ENCODE measurements at places on chromosomes 3 and 15.
A peak's percentile ranks its signal among the peaks of the same experiment; 100 is the strongest.

GRCh38 chr15:29534378-29534777 is 264.8 kb upstream of the NSMCE3 start:
- DNase-seq = no peak

GRCh38 chr3:42656680-42657610 is 3.4 kb downstream of the ZBTB47 start:
- DNase-seq = peak; percentile 10

DNA sequence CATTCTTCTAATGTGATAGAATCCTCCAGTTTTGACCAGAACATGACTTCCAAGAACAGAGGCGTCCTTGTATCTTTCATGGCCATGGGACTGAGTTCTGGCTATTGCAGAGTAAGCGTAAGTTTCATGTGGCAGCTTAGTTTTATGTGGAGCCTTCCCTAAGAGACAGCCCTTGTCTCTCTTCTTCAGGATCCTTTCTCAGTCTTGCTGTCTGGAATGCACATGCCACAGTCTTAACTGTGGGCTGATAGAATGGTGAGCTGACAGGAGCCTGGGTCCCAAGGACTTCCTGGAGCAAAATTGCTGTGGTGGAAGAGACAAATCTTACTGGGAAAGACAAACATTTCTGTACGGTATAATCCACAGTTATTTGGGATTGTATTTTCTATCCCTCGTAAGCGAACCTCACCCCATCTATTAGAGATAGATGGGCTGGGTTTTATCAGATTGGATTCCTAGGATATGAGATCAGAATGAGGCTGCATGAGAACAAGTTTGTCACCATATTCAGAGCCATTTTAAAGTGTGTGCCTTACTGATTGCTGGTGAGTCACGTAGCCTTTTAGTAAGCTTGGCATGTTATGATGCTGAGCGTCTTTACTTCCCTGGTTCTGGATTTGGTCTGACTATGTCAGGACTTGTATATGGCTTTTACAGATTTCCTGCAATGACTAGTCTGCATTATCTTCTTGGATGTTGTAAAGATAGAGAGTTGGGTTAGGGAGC is 32.8 kb downstream of the CDIN1 start:
- no peak for DNase-seq

DNA sequence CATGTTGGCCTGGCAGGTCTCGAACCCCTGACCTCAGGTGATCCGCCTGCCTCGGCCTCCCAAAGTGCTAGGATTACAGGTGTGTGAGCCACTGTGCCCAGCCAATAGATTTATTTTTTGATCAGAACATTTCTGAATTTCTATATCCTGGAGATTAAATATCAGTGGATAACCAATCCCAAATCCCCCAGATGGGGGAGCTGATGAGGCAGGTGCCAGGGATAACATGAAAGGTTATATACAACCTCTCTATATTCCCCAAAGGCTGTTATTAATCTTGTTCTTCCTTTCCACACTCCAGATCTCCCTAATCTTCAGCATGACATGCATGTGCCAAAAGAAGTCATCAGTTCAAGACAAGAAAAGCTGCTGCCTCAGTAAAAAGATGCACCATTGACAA is 112.3 kb downstream of the WDR76 start:
- no peak for DNase-seq

- no peak for DNase-seq
Observed at GRCh38 chr3:175381685-175382084, 522.6 kb downstream of the NAALADL2 start.

GRCh38 chr15:60656481-60656880 is 177.5 kb upstream of the ICE2 start:
- DNase-seq = no peak

- DNase-seq = no peak
Observed at GRCh38 chr3:7657214-7658112, 796.5 kb downstream of the GRM7 start.

- DNase-seq = no peak
Observed at GRCh38 chr3:176714034-176714433, 483.2 kb downstream of the TBL1XR1 start.

DNA sequence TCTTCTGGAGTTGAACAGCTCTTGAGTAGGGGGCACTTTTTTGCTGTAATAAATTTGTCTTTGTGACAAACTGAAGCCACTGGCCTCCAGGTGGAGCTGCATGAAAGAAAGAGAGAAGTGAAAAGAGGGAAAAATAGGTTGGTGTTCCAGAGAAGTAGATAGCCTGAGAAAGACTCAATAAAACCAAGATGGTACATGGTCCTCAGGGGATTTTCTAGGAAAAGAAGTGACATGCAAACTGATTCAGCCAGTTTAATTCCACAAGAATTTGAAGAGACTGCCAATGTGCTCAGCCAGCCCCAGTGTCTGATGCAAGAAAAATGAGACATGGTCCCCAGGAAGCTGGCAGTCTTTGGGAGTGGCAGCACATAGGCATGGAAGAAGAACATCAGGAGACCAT is 152.7 kb downstream of the CD47 start:
- no peak for DNase-seq

DNA sequence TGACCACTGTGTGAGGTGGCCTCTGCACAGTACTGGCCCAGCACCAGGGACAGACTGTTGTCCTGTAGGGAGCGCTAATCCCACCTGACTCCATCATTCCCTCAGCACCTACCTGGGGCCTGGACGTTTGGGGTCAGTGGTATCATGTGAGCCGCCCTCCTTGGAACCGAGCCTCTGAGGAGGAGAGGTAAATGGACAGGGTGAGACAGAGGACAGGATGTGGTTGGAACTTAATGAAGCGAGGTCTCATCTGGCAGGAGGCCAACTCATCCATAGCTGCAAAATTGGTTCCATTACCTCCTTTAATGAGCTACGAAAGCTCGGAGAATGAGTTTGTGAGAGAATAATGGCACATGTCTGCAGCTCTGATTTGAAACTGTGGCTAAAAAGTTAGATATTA is 13.9 kb downstream of the MAPKAPK3 start:
- no peak for DNase-seq

- no peak for DNase-seq
Observed at GRCh38 chr3:33855884-33856546, 57.6 kb downstream of the PDCD6IP start.

- DNase-seq = no peak
Observed at GRCh38 chr15:67992834-67993233, 61.3 kb upstream of the PIAS1 start.

DNA sequence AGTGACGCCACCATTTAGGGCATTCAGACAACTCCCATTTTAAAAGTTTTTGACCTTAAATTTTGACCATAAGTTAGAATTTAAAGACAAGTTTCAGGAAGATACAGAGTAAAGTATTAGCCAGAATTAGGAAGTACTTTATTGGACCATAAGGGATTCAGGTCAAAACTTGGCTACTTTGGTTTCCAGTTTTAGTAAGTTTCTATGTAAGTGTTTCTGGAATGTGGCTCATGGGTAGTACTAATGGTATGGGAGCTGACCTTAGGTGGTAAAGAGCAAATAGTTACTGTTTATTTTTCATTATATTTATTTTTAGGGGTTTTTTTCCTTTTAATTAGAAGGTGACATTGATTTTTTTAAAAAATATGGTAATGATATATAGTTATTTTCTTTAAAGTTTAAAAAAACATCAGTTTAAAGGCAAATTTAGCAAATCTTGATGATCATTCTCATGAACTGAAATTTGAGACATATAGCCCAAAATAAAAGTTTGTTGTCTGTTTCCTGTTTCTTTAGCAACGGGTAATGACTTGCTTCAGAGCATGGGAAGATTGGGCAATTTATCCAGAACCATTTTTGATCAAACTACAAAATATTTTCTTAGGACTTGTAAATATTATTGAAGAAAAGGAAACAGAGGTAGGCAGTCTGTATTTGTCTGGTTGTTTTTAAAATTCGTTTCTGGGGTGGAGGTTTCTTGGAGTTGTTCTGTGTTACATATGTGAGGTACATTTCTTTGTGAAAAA is 34.3 kb downstream of the U2SURP start:
- DNase-seq = no peak

- no peak for DNase-seq
Observed at GRCh38 chr3:174775603-174776002, 83.5 kb upstream of the NAALADL2 start.

DNA sequence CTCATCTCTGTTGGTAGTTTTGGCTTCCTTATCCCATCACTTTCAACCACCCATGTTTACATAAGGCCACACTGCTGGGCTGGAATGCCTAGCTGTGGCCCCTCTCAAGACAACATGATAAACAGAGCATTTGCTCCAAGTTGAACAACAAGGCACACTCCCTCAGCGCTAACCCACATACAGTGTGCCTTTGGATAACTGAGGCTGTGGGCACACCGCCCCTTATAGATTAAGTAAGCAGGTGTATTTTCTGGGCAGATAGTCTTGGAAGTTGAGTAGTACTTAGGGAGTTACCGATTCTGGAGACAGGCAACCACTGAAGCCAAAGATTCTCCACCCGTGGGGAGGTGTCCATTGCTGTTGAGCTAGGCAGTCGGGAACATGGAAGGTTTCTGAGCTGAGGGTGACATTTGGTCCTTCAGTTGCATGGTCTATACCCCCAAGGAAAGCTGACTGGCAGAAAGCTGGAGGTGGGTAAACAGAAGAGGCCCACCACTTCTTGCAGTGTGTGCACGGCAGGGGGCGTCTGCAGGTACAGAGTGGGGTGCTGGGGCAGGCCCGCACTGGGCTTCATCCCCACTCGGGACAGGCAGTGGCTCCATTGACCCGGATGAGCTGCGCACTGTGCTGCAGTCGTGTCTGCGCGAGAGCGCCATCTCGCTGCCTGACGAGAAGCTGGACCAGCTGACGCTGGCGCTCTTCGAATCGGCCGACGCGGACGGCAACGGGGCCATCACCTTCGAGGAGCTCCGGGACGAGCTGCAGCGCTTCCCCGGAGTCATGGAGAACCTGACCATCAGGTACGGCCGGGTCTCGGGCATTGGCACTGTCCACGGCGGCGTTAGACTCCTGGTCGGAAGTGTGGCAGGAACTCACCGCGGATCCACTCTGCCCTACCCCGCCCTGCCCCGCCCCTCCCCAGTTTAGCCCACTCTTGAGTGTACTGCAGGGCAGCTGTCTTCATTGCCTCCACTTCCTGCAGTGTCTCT is 16.8 kb downstream of the NOX5 start:
- DNase-seq = no peak

DNA sequence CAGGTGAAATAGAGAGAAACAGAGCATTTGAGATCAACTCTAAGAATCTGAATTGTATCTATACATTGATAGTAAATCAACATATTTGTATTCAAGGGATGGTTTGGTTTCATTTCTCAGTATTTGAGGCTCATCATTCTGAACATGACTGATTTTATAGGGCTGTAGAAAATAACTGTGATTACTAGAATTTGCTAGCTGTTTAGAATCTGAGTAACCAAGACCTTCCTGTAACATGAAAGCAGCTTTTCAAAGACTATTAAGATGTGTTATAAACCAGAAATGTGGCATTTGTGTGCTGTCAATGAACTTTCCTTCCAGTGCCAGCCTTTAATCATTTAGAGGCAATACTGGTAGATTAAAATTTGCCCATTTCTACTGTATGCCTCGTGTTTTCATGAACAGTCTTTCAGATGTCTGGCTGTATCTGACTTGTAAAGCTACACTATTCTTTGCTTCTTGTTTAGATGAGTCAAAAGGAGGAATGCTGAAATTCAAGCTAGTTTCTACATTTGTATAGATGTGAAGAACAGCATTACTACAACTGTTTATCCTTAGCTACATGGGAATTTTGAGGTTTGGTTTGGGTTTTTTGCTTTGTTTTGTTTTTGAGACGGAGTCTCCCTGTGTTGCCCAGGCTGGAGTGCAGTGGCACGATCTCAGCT is 137.3 kb upstream of the BHLHE40 start:
- DNase-seq = no peak

DNA sequence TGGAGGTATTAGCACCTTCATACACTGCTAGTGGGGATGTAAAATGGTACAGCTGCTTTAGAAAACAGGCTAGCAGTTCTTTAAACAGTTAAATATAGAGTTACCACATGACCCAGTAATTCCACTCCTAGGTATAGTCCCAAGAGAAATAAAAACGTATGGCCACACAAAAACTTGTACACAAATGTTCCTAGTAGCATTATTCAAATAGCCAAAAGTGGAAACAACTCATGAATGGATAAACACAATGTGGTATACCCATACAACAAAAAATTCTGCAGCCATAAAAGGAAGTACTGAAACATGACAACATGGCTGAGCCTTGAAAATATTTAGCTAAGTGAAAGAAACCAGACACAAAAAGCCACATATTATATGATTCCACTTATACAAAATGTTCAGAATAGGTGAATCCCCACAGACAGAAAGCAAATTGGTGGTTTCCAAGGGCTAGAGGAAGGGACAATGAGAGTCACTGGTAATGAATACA is 40.8 kb upstream of the KLF13 start:
- DNase-seq = no peak

DNA sequence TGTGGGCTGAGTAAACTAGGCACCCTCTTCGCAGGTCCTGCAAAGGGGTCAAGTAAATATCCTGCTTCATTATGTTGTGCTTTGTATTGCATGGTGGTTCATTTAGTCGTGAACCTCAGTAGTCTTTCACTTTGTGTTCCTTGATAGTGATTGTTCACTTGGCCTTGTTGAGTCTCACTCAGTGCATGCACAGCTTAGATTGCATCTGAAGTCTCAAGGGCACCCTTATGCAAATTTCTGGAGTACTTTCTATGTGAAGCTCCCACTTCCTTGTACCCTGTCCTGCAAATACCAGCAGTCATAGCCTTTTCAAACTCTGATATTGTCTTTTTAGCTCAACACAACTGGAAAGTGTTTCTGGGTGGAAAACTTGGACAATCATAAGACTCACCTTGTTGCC is 519.2 kb downstream of the NAALADL2 start:
- DNase-seq = no peak

DNA sequence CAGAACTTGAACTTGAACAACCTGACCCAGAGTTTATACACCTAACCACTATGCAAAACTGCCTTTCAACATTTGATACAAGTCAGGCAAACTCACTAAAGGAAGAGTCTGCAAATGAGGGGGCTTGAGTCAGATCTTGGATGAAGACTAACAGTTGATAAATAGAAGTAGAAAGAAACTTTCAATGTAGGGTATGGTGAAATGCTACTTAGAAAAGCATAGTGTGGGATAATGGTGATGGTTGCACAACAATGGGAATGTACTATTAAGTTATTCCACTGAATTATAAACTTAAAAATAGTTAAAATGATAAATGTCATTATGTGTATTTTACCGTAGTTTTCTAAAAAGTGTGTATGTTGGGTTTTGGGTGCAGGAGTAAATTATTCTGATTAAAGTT is 19.7 kb upstream of the ZNF280D start:
- no peak for DNase-seq

DNA sequence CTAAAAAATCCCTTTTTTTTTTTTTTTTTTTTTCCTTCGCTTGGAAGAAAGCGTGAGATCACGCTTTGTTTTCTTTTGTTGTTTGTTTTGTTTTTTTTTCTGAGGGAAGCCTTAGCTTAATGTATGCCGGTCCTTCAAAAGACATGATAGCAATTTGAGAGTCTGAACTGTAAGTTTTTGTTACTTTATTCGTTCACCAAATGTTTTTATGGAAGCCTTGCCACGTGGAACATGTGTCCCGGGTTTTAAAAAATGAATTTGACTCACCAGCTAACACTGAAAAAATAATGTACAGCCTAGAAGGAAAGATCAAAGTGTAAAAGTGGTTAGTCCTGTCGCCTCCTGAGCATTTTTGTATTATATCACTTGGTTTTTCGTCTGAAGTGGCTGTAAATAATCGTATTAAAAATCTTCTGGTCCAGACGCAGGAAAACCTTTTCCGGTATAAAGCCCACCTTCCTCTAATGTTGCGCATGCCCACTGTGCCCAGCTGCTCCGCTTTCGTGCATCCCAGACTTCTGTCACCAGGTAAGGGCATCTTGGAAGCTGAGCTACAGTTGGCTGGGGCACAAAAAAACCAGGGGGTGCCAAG is 795 bp upstream of the MYNN start:
- peak; percentile 81 for DNase-seq

Measured in ovary (tissue), 10 donors.